T-helper 2 cell treated with Interferon-gamma antibody and Interleukin-4, amounts not matched to agents 5 μg/mL and 100 μg/mL, for 36 hours (primary cell): ENCODE measurements at places on chromosomes 1 and 21.

DNA sequence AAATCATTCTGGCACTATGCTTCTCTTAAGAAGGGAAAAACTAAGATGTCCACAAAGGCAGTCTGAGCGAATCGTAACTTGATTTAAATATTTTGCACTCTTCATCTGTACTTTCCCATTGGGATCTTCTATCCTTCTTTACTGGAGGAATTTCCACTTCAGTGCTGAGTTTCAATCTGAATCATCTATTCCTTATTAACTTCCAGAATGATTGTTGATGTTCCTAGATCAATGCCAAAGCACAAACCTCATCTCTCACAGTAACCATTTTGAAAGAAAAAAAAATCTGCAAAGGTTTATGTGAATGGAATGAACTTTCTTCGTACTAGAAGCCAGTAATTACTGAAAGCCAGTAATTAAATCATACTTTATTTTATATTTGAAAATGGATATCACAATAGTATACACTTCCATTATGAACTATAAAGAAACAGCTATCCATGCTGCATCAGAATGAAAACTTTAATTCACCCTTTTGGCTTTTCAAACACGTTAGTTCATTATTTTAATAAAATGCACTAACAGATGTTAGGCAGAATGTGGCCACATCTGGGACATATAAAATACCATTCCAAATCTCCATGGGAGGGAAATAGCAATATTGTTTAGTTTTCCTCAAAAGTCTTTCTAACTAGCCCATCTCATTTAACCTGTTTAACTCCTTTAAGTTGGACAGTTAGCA, 5.5 kb upstream of the RNF2 start:
- DNase-seq, result no peak

- no peak for DNase-seq
Measured at GRCh38 chr1:41462680-41463004, 21.8 kb downstream of the EDN2 start.

DNA sequence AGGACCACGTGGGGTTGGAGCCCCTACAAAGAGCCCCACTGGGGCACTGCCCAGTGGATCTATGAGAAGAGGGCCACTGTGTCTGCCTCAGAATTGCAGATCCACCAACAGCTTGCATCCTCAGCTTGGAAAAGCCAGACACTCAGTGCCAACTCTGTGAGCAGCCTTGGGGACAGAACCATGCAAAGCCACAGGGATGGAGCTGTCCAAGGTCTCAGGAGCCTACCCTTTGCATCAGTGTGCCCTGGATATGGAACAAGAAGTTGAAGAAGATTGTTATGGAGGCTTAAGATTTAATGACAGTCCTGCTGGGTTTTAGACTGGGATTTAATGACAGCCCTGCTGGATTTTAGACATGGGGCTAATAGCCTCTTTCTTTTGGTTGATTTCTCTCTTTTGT, 1670.9 kb downstream of the PLA2G4A start:
- no peak for DNase-seq

- DNase-seq, result no peak
Measured at GRCh38 chr1:18716785-18717678, 86.4 kb downstream of the PAX7 start.

DNA sequence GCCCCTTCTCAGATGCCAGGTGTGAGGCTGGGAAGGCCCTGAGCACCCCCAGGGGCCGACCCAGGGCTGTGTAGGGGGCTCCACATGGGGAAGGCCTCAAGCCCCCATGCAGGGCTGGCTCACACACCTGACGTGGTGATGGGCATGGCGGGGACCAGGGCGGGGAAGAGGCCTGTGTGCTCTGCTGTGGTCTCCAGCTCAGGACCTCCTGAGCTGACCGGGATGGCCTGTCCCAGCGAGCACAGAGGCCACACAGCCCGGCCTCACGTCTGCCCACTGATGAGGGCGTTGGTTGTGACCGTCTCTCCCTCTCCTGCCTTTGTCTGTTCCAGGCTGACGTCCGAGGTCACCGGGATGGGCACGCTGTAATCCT, 40.2 kb upstream of the COL6A1 start:
- DNase-seq, result no peak

DNA sequence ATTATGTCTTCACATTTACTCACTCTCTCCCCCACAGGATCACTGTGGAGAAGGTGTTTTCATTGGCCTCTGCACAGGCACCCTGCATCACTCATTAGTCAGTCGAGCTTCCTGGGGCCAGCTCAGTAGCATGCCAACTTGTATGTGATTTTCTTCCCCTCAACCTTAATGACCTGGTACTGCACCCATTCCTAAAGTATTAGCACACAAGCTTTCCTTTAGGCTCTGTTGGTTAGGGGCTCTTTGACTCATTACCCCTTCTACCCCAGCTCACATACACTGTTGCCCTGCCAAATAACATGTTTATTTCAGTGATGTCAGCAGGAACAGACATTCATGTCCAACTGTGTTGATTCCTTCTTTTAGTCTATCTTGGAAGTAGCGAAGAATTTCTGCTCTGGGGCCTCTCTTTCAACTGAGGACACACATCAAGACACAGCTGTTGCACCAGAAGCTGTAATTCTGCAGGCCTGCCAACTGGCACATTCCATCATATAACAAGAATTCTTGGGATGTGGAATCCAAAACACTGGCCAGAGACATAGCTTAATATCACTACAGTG, 603.5 kb upstream of the ADAMTS5 start:
- no peak for DNase-seq

GRCh38 chr1:228405979-228406228, 731 bp downstream of the TRIM11 start:
- DNase-seq, result no peak

DNA sequence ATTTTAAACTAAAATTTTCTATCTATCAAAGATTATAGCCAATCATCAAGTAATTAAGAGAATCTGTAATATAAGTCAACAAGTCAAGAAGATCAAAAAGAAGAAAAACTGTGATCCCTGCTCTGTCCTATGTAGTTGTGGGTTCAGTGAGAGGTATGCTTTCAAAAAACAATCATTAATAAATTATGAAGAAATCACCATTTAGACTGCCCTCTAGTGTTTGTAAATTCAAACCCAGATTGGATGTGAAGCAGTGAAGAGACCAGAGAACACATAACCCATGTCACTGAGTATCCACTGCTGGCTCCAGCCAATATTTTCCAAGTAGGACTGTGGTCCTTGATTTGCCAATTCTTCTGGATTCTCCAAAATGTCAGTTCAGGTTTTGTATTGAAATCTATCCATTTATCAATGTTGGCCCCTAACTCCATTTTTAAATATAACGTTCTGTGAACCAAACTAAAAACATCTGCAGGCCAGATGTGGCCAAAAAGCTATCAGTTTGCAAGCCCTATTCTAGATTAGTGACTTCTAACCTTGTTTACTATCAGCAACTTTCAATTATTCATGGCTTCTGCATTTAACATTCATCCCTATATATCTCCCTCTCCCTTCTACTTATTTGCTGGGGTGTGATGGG, 467.5 kb upstream of the CXADR start:
- no peak for DNase-seq

DNA sequence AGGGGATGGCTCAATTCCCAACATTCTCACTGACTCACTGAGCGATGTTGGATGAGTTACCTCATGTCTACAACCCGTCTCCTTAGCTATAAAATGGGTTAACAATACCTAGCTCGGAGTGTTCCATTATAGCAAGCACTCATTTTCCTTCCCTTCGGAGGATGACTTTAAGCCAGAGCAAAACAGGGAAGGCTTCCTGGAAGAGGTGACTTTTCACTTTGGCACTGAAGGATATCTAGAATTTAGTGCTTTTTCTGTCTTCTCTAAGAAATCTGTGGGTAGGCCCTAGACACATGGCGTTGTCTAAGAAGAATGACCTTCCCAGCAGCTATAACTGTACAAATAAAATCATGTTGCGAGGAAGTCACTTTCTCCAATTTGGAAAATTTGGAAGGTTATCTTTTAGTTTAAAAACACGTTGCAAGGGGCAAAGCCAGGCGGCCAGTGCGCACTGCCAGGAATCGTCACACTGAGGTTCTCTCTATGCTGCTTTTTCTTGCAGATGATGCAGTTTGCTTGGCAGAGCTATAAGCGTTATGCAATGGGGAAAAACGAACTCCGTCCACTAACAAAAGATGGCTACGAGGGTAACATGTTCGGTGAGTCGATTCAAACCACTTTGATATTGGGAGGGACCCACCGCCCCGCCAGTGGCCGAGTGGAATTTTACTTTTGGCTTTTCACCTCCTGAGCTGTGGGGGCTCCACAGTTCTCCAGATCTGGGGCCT, 69.5 kb downstream of the MAN1C1 start:
- no peak for DNase-seq

- no peak for DNase-seq
Measured at GRCh38 chr1:112744009-112744578, 29.0 kb upstream of the PPM1J start.

- no peak for DNase-seq
Measured at GRCh38 chr21:29487154-29487553, 188.4 kb downstream of the BACH1 start.

- DNase-seq, result no peak
Measured at GRCh38 chr21:26964170-26964778, 2.6 kb downstream of the ADAMTS5 start.

DNA sequence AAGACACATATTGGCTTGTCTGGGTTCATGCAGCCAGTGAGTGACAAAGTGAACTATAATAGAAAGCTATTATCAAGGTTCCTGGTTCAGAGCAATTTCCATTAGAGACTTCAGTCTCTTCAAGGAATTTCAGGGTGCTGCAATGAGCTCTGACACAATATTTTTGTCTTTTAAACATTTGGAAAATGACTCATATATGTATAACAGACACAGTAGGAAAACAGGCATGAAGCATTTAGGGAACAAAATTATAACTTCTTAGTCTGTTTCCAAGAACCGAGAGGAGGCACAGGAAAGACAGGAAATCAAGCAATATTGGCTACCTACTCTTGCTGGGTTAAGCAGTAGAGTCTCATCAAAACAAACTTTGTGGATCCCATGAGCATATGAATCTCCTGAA, 170.4 kb downstream of the PTPRC start:
- DNase-seq, result no peak

DNA sequence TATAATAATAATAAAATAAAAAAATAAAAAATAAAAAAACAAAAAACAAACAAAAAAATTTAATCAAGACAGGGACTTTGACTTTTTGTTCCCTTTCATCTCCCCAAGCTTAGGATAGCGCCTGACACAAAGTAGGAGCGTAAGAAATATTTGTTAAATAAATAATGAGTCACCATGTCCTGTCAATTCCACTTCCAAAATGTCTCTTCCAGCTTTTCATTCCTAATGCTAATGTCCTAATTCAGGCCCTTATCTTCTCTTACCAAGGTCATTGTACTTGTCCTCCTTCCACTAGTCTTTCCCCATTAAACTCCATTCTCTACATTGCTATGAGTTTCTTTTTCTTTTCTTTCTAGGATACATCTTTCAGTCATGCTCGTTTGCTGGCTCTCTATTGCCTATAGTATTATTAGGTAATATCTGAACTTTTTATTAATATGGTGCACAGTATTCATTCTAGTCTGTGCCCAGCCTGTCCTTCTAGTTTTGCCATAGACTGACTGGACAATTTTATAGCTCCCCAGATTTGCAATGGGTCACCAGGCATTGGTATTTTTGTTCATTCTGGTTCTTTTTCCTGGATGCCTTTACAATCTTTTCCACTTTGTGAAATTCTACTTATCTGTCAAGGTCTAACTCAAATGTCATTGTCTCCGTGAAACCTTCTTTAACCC, 11.4 kb downstream of the NEXN start:
- DNase-seq, result no peak

- no peak for DNase-seq
Measured at GRCh38 chr1:219367496-219367895, 193.8 kb downstream of the LYPLAL1 start.

GRCh38 chr1:11526071-11526895, 47.3 kb downstream of the DISP3 start:
- DNase-seq, result no peak

DNA sequence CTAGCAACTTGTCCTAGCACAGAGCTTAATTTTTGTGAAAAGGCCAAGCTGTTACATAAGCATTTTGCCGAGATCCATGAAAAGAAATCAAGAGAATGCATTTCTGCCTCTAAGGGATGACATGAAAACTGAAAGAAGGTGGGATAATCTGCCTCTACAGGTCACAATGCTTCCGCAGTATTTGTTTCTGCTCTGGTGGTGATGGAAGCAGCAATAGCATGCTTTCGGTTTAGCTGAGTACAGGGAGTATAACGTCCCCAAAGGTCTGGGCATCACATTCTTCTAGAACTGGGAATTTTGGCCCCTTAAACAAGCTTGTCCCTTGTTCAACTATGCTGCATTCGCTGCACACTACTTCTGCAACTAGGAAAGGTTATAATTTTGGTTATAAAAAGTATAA, 14.4 kb upstream of the MAGI3 start:
- no peak for DNase-seq

GRCh38 chr1:69191335-69191734, 376.4 kb upstream of the LRRC7 start:
- DNase-seq, result no peak

DNA sequence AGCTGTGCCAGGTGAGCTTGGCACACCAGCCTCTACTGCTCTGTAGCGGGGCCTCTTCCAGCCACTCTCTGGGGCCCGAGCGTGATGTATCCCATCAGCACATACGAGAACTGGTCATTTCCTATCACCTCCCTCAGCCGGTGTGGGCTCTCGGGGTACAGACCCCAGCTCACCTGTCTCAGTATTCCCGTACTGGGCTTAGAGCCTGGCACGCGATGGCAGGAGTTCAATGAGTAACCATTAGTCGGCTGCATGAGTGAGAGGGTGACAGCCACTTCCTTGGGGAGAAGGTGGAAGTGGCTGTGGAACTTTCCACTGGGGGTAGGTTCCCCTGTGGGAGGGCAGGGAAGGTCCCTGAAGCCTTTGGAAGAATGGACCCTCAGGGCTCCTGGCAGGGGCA, 46.1 kb downstream of the ECE1 start:
- DNase-seq, result no peak

DNA sequence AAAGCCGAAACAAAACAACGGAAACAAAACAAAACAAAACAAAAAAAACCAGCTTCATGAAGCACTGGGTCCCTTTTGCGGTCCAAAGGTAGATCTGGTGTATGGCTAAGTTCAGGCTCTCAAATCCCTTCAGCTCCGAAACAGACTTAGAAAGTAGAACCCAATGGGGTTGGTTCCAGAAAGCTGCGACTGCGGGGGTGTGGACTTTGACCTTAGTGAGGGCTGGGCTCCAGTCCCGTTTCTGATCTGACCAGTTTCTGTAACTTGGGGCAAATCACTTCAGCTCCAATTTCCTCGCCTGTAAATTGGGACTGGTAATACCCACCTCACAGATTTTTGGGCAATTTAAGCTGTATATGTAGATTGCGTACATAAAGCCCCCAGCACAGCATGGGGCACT, 105.2 kb downstream of the ZSCAN20 start:
- no peak for DNase-seq

- no peak for DNase-seq
Measured at GRCh38 chr1:91948097-91948496, 1.1 kb upstream of the BRDT start.
